ENCODE measurements at places on chromosomes 6 and 20.

DNA sequence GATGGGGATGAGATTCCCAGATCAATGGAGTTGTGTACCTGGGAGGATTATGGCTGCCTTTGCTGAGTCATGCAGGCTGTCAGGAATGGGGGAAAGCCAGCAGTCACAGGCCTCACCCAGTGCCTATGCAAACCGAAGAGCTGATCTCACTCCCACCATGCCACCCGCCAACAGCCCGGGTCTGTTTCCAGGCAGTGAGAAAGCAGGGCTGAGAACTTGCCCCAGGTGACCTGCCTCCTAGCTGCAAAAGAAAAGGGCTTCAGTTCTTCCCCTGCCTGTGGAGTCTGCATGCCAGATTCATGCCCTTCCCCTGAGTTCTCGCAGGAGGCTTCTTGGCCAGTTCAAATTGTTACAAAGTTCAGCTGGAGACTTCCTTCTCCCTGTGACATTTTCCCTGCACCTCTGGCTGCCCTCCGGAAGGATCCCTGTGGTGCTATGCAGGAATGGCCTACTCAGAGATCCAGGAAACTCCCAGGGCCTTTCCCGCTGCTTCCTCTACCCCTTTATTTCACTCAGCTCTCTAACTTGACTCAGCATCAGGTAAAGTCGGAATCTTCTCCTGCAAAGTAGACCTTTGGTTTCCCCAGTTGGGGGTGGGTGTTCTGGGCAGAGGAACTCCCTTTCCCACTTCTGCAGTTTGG is 71.5 kb upstream of the B3GAT2 start:
- DNase-seq = peak; percentile 62

GRCh38 chr6:148720406-148720805 is 26.4 kb upstream of the UST start:
- DNase-seq = no peak

- DNase-seq = peak; percentile 4
Measured at GRCh38 chr20:18857640-18858039, 44.1 kb downstream of the SCP2D1 start.

GRCh38 chr6:39282774-39283173 is 31.4 kb downstream of the KCNK17 start:
- no peak for DNase-seq

DNA sequence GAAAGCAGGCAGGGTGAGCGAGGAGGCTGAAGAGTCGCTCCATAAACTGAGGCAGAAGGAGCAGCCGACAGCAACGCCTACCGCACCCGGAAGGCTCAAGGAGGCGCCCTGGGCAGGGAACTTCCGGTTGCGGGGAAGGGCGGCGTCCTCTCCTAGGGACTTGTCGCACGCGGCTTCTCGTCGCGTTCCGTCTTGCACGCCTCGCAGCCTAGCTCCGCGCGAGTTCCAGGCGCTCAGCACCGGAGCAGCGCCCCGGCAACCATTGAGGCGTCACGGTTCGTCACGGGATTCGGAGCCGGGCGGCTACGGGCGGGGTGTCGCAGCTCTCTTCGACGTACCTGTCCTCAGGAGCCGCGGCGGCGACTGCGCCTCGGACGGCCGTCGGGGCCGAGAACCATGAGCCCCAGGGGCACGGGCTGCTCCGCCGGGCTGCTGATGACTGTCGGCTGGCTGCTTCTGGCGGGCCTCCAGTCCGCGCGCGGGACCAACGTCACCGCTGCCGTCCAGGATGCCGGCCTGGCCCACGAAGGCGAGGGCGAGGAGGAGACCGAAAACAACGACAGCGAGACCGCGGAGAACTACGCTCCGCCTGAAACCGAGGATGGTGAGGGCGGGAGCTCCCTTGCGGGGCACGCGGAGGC is at the start of gene SPACA1:
SPACA1 (plus strand) TSS at position 332 of the 641 bp plus-strand sequence; CDS start at position 397, 65 bp downstream.
- no peak for DNase-seq

DNA sequence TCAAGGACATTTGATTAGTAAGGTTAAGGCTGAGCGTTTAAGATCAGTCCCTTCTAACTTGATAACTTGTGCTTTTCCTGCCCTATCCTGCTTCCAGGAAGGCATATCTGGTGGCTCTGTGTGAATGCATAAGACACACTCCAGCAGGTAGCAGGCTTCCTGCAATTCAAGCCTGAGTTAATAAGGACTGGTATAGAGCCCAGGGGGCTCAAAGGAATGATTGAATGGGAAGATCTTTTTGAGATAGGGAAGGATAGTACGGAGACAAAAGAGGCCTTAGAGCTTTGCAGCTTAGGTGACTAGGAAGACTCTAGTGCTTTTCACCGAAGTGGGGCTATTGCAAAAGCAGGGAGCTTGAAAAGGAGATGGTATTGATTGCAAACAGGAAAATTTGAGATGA is 307.1 kb downstream of the GRIK2 start:
- DNase-seq = peak; percentile 22

- DNase-seq = peak; percentile 54
Measured at GRCh38 chr20:50588034-50588736, 78.0 kb downstream of the PTPN1 start.

- peak; percentile 90 for DNase-seq
Measured at GRCh38 chr6:97497713-97498331, 214.8 kb upstream of the MMS22L start.

DNA sequence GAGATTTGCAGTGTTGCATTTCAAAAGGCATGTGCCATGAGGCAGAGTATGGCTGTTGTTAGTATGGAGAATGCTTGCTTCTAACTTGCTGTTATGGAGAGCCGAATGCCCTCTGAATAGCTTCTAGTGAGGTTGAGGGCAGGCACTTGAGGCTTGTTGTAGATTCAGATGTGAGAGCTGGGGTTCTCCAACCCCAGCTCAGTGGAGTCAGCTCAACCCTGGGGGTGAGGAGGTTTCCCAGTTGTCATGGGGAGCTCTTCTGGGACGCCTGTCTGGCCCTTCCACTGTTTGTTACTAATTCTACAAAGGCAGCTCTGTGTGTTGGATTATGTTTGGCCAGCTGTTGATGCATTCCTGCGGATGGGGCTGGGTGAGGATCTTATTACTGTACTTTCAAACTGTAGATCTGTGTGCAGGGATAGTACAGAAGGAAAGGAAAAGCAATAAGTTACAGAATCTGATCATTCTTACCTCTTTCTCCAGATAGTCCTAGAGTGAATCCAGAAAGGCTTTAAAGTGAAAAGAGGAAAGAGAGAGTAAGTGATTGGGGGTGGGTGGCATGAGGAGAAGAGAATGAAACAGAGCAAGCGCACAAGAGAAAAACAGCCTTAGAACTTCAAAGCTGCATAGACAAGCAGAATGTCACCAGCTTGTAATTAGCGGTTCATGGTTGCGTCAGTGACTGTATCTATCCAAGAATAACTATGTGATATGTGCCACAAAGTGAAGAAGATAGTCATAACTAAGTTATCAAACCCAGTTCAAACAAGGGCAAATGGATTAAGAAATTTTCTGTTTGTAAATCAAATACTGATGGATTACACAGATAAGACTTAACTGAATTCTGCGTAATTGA is 148.7 kb downstream of the PRL start:
- peak; percentile 91 for DNase-seq

DNA sequence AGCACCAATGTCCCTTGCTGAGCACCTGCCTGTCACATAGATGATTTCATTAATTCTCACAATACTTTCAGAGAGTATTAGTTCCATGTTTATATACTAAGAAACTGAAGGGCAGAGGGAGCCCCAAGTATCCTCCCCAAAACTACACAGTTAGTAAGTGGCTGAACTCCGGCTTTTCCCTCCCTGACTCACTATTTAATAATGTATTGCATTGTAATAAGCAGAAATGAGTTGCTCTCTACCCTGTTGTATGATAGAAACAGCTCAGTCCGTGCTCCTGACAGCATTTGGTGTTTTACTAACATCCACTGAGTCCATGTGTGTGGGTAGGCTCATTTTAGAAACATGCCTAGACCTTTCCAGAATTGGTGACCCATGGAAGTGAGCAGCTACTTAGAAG is 76.8 kb downstream of the OLIG3 start:
- no peak for DNase-seq

- no peak for DNase-seq
Measured at GRCh38 chr6:22732176-22732970, 163.0 kb downstream of the HDGFL1 start.

- DNase-seq = no peak
Measured at GRCh38 chr6:68273297-68273696, 361.8 kb upstream of the ADGRB3 start.

- DNase-seq = no peak
Measured at GRCh38 chr6:39228111-39228971, 934 bp downstream of the KCNK5 start.

- DNase-seq = no peak
Measured at GRCh38 chr6:55877283-55877682, 1.9 kb upstream of the BMP5 start.

DNA sequence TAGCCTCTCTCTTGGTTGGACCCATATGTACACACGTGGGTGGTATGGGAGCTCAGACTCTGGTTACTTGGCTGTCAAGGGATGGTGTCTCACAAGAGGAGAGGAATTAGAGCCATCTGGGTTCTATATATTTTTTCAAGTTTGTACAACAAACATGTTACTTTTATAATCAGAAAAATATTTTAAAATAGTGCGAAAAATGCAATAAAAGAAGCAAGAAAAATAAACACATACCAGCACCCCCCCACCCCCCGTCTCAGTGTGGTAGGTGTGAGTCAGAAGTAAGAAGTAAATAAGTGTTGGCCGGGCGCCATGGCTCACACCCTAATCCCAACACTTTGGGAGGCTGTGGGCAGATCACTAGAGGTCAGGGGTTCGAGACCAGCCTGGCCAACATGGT is 2.1 kb upstream of the TIAM2 start:
- DNase-seq = no peak

DNA sequence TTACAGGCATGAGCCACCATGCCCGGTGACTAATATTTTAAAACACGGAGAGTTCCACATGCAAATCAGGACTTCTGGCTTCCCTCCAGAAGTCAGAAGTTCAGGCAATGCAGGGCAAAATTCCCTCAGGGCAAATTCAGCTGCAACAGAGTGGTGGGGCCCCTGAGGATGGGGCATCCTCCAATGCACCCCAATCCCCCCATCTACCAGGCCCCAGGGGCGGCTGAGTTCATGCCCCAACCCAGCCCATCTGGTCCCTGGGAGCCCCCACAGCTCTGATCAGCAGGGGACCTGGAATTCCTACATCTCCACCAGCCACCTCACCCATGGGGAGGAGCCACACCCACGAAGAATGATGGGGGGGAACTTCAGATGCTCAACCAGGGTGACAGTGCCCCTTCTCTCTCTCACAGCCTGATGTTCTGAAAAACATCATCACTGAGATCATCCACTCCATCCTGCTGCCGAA is 22.6 kb downstream of the BPIFB1 start:
- DNase-seq = peak; percentile 42

- DNase-seq = peak; percentile 33
Measured at GRCh38 chr6:71383901-71384489, 95.4 kb downstream of the OGFRL1 start.

- DNase-seq = peak; percentile 88
Measured at GRCh38 chr6:4776493-4777393, 539 bp downstream of the CDYL start.

DNA sequence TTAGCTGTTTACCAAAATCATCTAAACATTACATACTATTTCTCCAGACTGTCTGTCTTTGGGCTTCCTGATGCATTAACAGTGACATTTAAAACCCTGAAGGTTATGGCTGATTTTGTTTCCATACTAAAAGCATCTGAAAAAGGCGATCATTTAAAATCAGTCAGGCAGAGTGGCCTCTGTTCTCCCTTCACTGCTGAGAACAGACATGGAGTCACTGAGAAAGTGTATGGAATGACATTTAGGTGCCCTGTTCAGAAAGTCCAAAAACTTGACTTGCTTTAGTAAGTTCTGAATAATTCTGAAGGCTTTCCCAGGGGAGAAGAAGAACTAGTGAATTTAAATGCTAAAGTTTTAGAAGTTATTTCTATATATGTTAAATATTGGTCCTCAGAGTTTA is 83.0 kb downstream of the MAP7 start:
- DNase-seq = peak; percentile 58

DNA sequence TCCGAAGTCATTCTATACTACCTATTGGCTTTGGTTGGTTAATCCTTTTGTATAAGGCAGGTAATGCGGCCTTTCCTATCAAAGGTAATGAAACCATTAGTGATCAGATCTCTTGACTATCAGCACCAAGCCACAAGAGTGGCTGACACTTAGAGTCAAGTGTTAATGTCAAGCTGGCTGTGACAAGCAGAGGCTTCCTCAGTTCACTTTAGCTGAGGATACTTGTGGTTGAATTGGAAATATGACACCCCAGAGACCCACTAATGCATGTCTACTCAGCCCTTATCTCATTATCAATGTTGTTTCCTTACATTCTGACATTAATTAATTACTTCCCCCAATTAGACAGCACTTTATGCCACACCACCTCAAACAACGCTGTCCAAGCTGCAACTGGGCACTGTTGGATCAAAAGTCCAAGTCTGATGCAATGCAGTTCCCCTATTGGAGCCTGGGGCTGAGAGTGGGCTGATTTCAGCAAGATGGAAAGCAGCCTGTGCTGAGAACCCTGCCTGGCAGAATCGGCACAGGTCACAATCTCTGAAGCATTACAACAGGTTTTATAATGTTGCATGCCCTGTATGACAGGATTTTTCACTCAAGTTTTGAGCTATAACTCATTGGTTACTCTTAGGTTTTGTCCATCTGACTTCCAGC is 273.5 kb downstream of the COL12A1 start:
- no peak for DNase-seq

DNA sequence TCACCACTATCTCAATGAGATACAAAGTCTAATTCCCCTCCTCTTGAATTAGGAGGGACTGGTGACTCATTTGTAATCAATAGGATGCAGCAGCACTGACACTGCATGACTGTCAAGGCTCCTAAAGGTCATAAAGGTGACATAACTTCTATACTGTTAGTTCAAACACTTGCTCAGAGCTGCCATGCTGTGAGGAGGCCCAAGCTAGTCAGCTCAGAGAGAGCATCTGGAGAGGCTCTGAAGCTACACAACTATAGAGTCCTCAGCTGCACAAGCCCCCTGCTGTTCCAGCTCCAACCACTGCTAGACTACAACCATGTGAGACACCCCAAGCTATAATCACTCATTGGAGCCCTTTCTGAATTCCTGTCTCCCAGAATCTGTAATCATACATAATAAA is 17.0 kb upstream of the HEY2 start:
- DNase-seq = peak; percentile 92

- peak; percentile 69 for DNase-seq
Measured at GRCh38 chr6:53603386-53604116, 58.6 kb upstream of the GCLC start.

DNA sequence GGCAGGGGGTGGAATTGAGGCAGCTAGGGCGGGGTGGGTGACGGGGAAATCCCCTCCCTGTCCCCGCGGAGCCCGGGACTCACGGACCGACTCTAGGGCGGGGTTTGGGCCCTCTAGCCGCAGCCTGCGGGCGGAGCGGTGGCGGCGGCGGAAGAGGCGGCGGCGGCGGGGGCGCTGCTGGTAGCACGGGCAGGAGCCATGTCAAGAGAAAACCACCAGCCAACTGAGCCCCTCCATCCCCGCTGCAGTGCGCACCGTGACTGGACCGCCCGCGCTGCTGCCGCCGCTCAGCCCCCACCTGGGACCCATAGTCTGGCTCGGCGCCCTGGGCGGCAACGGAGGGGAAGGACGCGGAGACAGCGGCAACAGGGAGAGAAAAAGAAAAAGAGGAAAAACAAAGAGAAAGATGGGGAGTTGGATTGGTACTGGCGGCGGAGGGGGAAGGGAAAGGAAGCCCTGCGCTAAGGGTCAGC is 1.2 kb upstream of the C6orf62 start:
- peak; percentile 70 for DNase-seq

- no peak for DNase-seq
Measured at GRCh38 chr6:3175715-3176402, 18.5 kb upstream of the TUBB2A start.

Data from NCI-H69 (cell line).